Foreskin melanocyte (primary cell): ENCODE measurements at places on chromosomes 2 and 18.

- no peak for DNase-seq
These were observed 96.3 kb downstream of the EVA1A start for GRCh38 chr2:75464348-75464946.

DNA sequence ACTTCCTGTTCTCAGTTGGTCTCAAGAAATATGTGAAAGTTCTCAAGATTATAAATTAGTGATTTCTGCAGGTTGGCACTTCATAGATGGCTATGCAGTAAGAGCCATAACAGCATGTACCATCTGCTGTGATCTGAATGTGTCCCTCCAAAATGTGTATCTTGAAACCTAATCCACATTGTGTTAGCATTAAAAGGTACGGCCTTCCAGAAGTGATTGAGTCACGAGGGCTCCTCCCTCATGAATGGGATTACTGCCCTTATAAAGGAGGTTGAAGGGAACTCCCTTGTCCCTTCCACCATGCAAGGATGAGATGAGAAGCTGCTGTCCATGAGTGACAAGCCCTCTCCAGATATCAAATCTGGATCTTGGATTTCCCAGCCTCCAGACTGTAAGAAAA is 45.0 kb downstream of the METTL4 start:
- DNase-seq: no peak

DNA sequence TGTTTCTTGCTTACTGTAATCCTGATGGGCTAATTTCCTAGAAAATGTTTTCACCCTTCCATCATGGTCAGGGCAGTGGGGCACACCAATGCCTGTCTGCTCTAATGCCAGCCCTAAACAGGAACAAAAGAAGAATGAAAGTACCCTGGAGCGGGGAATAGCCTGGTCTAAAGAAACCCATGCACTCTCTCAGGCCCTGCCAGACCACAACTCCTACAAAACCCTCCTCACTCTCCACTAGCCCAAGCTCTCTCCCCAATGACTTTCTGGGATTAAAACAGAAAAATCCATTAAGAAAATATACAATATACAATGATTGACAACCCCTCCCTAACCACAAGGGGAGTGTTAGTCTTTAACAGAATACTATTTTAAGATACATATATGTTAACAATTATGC is 67.6 kb downstream of the AAK1 start:
- no peak for DNase-seq

GRCh38 chr2:97745474-97746174 is 32.2 kb downstream of the ZAP70 start:
- no peak for DNase-seq

- DNase-seq: no peak
These were observed 113.2 kb downstream of the PIGN start for GRCh38 chr18:62073461-62074281.

GRCh38 chr2:199903111-199903510 is 8.0 kb upstream of the C2orf69 start:
- DNase-seq: no peak

GRCh38 chr2:143148011-143148410 is 18.8 kb downstream of the ARHGAP15 start:
- no peak for DNase-seq

DNA sequence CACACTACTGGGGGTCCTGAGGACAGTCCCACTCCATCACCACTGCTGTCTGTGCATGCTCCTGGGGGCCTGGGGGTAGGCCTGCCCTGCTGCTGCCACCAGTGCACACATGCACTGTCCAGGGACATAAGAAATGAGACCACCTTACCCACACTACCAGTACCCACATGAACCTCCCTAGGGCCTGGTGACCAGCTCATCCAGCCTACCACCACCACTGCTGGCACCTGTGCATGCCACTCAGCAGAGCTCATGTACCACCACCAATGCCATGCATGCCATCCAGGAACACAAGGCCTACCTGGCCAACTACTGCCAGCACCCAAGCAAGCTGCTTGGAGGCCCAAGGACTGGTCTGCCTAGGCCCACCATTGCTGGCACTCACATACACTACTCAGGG is 112.8 kb downstream of the BARD1 start:
- no peak for DNase-seq

GRCh38 chr2:61478086-61478485 is 7.2 kb upstream of the USP34 start:
- peak; percentile 32 for DNase-seq
